ENCODE measurements at places on chromosomes 12 and 14.

- no peak for DNase-seq
Measured at GRCh38 chr12:44155358-44155757, 319.5 kb downstream of the TMEM117 start.

GRCh38 chr12:130874696-130875095, 2.8 kb downstream of the RAN start:
- DNase-seq = no peak

DNA sequence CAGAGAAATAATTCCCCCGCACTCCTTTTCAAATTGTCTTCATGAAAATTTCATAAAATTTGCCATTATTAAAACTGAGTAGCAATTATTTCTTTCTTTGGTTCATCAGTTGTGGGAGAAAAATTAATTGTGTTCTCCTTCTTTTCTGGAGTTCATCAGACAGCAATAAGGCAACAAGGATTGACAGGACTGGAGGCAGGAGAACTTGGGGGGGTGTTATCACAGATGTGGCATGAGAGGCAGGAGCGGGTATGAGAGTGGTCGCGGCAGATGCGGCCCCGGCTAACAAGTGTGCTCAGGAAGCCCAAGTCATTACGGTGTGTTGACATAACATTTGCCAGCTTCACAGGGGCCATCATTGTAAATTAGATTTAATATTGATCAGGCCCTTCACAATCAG, 306.6 kb upstream of the TMPO start:
- DNase-seq = no peak

DNA sequence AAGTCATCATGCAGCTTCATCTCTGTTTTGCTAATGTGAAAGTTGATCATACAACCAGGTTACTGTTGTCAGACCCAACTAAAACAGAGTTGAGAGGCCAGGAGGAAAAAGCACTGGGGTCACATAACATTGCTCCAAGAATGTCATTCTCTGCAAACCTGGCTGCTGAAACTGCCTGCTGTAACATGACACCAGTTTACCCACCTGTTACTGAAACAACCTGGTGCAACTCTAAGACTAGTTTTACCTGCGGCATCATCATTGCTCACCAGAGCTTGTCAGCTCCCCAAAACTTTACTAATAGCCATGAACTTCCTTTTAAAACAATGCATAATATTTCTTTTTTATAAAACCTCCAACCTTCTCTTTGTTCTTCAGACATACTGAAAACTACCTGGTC, 30.7 kb upstream of the DEGS2 start:
- DNase-seq = no peak

GRCh38 chr12:119463211-119463926, 128.8 kb downstream of the CCDC60 start:
- no peak for DNase-seq

DNA sequence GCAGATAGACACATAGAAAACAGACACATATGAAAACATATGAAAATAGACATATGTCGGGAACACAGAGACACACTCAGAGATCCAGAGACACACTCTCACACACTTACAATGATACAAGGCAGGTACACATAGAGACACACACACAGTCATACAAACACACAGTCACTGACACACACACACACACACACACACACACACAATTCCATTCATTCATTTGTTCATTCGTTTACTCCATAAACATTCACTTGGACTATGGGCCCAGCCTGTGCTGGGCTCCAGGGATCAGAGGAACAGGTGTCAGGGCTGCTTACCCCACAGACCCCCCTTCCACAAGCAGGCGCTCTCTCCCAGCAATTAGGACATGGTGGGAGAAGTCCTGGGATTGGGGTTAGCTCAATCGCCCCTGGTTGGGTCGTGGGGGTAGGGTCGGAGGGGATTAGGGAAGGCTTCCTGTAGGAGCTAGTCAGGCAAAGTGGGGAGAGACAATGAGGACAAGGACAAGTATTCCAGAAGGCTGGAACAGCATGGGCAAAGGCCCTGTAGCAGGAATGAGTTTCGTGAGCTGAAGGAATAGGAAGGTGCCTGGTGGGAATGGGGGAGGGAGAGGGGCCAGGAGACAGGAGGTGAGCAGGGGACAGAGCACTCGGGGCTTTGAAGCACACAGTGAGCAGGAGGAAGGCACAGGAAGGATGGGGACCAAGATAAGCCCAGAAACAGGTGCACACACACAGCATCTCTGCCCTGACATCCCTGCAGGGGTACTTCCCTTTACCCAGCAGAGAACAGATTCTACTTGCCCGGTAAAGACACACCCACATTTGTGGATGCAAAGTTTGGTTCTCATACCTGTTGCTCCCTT, 6.5 kb downstream of the RASAL1 start:
- no peak for DNase-seq

GRCh38 chr12:6946033-6946919, 2.5 kb downstream of the C12orf57 start:
- DNase-seq = no peak

DNA sequence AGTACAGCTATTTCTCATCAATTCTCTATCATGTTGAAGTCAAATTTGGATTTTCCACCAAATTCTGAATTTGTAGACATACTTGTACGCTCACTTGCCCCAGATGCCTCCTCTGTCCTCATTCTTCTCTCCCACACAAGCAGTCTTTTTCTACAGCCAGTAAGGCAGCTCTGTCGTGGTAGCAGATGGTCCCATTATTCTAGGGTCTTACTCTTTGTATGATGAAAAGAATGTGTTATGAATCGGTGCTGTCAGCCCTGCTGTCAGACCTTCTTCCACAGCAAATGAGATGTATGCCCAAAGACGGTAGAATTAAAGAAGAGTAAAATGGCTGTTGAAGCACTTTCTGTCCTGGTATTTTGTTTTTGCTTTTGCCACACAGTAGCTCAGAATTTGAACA, 17.2 kb upstream of the PAPLN start:
- DNase-seq = no peak

DNA sequence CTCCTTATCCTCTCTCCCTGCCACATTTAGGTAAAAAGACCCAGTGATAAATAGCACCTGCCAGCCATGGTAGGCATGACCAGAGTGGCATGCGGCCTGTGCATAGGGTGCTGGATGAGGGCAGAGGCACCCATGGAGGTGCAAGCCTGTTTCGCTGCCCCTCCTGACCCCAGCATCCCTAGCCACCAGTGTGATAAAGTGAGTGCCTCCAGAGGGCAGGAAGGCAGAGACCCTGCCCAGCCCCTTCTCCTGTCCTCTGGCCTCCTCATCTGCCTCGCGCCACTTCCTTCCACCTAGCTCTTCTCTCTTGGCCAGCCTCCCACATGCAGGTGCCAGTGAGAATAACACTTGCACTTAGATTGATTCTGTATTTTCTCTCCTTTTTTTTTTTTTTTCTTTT, 108.3 kb upstream of the FUT8 start:
- DNase-seq = no peak

GRCh38 chr14:33962016-33962415, 11.1 kb upstream of the EGLN3 start:
- no peak for DNase-seq

DNA sequence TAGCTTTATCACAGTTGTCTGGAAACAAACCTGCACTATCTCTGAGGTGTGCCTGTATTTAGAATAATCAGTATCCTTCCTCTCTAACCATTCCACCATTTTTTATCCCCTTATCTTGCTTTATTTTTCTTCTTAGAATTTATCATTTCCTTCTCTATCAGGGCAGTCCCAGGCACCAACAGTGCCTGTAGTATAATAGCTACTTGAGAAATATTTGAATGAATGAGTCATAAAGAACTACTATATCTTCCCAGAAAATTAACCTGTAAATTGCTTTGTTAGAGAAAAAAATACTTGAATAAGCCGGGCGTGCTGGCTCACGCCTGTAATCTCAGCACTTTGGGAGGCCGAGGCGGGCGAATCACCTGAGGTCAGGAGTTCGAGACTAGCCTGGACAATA, 21.2 kb upstream of the FOXJ2 start:
- no peak for DNase-seq

GRCh38 chr14:74526854-74527585, 33.5 kb downstream of the ISCA2 start:
- no peak for DNase-seq

DNA sequence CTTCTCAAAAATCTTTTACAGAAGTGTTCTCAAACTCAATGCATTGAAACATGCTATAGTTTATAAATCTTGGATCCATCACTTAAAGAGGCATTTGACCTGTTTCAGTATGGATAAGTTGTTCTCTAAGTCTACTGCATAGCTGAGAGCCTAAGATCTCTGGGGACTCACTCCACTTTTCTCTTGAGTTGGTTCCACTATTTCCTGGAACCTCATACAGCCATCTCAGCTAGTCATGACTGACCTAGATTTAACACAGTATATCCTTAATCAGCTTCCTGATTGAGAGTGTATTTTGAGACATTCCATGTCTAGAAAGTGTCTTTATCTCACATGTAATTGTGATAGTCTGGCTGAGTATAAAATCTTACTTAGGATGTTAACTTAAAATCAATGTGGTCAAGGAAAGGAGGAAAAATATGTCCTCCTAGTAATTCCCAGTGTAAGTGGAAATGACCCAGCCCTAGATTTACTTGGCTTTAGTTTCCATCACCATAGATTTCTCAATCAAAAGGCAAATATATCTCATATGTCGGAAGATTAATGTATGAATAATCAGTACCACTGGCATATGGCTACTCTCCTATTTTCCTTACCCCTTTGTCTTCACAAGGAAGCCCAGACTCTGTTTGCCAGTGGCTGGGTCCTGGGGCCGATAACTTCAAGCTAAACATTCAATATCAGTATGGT, 61.9 kb downstream of the KICS2 start:
- DNase-seq = no peak

GRCh38 chr14:49545071-49545470, 41.1 kb downstream of the RPS29 start:
- DNase-seq = no peak

DNA sequence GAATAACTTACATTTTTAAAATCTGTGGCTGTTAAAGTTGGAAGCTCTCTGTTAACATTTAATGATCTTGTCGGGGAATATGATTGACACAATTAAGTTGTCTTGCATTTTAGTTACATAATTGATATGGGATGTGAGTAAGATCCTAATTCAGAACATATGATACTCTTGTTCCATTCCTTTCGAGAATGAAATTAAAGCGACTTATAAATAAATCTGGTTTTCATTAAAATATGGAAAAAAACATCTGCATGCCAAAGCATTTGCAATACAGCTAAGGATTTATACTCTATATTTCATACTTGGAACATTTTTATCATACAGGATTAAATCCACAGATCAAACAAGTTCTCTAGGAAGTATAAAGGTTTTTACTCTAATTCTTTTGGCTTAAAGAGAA, 52.0 kb downstream of the SLC38A6 start:
- no peak for DNase-seq

GRCh38 chr12:65335021-65335714, 56.7 kb downstream of the MSRB3 start:
- DNase-seq = no peak

- no peak for DNase-seq
Measured at GRCh38 chr12:113469949-113470743, 1.5 kb downstream of the LHX5 start.

DNA sequence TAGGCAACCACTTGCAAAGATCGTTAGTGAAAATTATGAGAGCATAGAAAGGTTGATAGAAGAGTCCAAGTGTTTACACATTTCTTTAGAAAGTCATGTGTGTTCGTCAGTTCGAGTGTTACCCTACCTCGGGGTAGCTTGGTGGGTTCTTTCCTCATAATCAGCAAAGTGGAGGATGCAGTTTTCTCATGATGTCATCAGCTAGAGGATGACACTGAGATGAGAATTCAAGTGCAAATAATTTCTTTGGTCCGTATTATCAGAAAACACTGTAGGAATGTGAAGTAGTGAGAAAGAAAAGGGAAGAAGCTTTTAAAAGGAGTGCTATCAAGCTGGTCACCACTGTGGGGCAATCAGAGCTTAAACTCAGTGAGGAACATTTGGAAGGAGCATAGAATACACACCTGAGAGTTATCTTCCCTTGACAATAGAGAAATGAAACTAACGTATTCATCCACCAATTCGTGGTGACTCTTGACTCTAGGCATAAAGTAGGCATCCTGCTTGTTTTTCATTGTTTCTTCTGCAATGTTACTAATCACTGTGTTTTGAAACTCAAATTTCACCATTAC, 1340.9 kb upstream of the TMEM132C start:
- DNase-seq = no peak

GRCh38 chr14:71594821-71595220, 337.4 kb upstream of the RGS6 start:
- no peak for DNase-seq

DNA sequence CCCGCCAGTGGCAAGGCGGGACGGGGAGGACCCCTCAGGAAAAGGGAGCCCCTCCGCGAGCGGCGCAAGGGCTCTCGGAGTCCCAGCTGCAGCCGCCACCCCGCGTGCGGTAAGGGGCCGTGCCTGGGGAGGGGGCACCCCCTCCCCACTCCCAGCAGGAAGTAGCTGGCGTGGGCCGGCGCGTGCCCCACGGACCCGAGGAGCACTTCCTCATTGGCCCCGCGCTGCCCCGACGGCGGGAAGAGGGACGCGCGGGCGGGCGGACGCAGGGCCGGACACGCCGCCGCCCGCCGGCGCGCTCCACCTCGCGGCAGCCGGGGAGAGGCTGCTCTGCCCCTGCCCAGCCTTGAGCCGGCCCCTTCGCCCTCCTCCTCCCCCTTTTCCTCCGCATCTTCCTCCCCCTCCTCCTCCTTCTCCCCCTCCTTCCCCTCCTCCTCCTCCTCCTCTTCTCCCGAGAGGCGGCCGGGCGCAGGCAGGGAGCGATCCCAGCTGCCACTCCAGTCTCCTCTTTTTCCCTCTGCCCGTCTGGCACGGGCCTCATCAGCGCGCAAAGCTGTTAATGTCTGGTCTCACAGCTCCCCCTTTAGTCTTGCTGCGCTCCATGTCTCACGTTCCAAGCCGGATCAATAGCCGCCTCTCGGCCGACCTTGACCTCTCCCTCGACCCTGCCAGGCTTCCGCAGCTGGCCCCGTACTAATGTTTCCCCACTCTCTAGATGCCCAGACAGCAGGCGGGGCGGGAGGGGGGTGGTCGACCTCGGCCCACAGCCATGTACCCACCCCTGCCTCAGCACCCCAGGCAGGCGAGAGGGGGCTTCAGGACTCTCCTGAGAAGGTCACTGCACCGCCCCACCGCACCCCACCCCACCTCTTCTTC, 2.6 kb upstream of the BCL11B start:
- no peak for DNase-seq

- DNase-seq = no peak
Measured at GRCh38 chr14:24909523-24910302, 140.2 kb downstream of the STXBP6 start.

DNA sequence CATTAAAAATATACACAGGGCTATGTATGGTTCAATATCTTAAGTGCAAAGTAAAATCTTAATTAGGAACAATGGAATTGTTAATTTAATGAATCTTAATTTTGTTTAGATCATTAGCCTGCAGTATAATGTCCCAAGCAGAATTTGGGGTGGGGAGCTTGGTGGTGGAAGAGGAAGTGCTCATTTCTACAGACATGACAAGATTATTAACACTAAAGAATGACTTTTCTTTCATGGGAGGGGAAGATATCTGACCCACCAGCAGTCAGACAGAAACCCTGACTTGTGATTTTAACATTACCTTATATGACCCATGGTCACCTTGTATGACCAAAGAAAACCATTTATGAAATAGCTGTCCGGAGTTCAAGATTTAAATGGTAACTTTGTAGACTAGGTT, 41.3 kb upstream of the HIF1A start:
- DNase-seq = no peak
